Activated CD8-positive, alpha-beta memory T cell treated with anti-CD3 and anti-CD28 coated beads for 1 hour (primary cell): ENCODE measurements at places on chromosomes 5 and 9.

DNA sequence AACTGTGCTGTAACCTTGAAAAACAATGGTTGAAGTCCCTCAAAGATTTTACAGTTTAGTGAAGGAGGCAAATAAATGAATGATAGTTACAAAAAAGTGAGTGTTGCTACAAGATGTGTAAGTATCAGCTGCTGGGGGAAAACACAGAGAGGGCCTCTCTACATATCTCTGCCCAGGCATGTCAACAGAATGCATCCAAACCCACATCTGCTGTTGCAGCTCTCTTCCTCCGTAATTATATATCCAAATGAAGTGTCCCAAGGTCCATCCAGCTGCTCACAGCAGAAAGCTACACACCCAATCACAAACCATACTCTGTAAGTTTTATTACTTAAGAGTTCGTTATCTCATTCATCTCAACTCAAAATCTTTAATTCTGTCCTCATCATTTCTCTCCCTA lies 584.6 kb downstream of the ANXA1 start:
- DNase-seq = no peak

- DNase-seq = no peak
These were observed 123.7 kb upstream of the NFIB start for GRCh38 chr9:14437354-14438231.

- DNase-seq = no peak
These were observed 185.4 kb downstream of the CRB2 start for GRCh38 chr9:123541411-123541810.

- DNase-seq = no peak
These were observed 568.0 kb upstream of the KLF4 start for GRCh38 chr9:108057421-108058134.

DNA sequence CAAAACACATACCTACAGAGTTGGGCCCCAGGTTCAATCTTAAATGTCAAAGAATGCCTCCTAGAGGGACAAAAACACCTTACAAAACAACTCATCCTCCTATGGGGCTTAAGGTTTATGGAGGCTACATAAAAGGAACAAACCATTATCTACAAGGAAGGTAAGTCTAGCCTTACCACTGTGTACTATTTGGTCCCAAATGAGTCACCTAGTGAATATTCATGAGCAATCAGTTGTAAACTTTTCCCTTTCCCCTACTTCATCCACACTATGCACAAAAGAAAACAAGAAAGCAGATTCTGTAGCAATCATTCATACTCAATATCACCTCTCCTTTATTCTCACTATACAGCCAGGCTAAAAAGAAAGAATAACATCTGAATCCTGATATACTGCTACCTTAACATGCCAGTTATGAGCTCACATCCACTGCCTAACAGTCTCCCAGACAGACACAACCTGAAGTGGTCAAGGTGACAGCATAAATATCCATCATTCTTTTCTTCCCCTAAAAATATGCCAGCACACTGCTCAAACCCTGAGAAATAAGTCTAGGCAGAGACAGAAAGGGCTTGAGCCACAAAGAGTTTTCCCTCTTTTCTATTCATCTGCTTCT lies 6.2 kb downstream of the OXCT1 start:
- no peak for DNase-seq

DNA sequence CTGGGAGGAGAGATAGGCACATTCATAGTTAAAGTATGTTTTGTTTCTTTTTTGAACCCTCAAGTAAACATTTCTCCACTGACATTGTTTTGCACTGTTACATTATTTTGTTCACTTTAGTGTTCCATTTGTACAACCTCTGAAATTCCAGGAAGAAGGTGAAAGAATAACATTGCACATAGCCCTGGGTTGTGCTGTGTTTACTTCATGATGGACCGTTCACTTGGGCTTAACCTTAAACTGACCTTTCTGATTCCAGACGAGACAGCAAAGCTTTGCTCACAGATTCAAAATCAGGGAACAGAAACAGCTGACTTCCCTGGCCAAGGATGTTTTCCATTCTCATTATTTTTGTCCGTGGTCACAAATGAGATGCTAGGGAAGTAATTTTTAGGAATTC lies 42.8 kb upstream of the GDNF start:
- no peak for DNase-seq

GRCh38 chr9:107569174-107569573 lies 79.6 kb upstream of the KLF4 start:
- DNase-seq = no peak

GRCh38 chr5:153480401-153480800 lies 10.1 kb upstream of the GRIA1 start:
- DNase-seq = no peak

DNA sequence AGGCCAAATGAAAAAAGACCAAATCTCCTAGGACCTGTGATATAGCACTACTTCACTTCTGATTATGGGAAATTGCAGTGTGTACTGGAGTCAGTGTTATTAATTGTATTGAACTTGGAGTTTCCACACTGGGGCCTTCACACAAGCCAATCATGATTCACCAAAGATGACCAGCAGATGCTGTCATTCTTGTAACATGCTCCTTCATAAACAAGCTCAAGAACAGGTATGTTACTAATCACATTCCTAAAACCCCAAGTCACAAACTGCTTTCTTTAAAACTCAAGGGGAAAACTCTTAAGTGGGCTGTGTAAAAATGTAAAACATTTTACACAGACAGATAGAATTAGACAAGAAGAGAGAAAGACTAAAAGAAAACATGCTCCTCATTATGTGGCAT lies 5.6 kb downstream of the KLHL3 start:
- no peak for DNase-seq

GRCh38 chr9:89879701-89880100 lies 274.9 kb downstream of the GADD45G start:
- DNase-seq = no peak

DNA sequence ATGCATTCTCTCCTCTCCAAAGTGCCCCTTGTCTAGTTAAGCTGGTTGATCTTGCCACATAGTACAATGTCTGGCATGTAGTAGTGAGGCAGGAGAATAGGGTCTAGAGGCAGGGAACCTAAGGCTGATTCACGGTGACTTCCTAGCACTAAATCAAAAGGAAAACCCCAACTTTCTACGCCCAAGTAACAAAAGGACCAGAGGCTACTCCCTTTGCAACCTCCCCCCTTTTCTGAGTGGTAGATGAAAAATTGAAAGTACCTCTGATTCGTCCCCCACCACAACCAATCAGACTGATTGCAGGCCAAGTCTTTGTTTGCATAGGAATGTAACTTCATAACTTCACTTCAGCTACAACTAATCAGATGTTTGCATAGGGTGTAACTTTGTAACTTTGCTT lies 278.8 kb downstream of the PSAT1 start:
- DNase-seq = no peak

GRCh38 chr5:88818296-88818695 lies 64.7 kb downstream of the MEF2C start:
- DNase-seq = no peak

GRCh38 chr5:57690724-57691123 lies 208.1 kb upstream of the ACTBL2 start:
- DNase-seq = no peak

- no peak for DNase-seq
These were observed 24.5 kb downstream of the PRRC2B start for GRCh38 chr9:131418143-131419025.

- no peak for DNase-seq
These were observed at the start of gene LHFPL2 for GRCh38 chr5:78648359-78649210. Gene LHFPL2, minus strand, starts transcription at chr5:78648772. Its CDS starts 138,559 bp downstream, at chr5:78510213.

DNA sequence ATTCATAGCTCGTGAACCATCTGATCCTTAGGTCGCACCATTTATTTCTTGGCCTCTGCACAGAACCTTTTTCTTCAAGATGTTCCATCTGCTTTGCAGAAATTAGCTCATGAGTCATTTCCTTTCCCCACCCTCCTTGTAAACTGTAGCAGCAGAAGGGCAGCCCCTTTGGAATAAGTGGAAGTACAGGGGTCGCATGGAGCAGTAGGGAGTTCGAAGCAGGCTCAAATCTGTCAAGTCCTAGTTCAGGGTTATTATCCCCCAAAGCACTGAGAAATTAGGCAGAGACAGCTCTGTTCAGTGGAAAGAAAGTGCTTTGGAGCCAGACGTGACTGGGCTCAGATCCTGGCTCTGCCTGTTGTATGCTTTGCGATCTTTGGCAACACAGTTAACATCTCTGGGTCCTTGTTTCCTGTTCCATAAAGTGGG lies 84.2 kb downstream of the SGCD start:
- DNase-seq = no peak

- no peak for DNase-seq
These were observed 371.1 kb downstream of the SPOCK1 start for GRCh38 chr5:137128012-137128411.

DNA sequence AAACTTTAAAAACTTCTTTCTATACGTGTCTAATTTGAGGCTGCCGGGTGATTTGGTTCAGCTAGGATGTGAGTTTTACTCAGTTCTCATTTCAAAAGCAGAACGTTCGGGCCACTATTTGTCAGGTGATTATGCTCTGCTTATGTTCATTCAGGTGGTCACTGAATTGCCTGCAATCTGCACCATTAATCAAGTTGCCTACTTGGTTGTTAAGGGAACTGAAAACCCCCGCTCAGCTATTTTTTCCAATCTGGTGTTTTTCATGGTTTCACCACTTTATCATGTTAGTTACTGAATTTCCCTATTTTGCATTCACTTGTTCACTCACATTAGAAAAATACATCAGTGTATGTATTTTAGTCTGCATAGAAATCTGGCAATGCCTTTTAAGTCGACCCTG lies 523.0 kb downstream of the CSNK1G3 start:
- no peak for DNase-seq

- DNase-seq = no peak
These were observed 17.7 kb downstream of the MARVELD2 start for GRCh38 chr5:69432412-69433206.

DNA sequence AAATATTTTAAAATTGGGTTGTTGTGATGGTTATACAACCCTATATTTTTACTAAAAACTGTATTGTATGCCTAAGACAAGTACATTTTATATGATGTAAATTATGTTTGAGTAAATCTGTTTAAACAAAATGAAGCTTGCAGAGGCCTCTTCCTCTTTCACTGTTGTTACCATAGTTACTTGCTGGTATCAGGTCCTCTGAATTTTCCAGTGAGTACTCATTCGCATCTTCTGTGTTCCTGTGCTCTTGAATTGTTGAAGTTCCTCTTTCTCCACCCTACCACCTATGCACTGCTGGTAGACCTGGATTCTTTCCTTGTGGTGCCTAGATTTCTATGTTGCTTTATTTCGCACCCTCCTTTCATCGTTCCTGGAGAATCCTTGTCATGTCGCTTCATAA lies 938.5 kb upstream of the ACO1 start:
- DNase-seq = no peak

- no peak for DNase-seq
These were observed 122.4 kb upstream of the FGF10 start for GRCh38 chr5:44511596-44511995.

- no peak for DNase-seq
These were observed 277.5 kb upstream of the MVB12B start for GRCh38 chr9:126049088-126049487.

DNA sequence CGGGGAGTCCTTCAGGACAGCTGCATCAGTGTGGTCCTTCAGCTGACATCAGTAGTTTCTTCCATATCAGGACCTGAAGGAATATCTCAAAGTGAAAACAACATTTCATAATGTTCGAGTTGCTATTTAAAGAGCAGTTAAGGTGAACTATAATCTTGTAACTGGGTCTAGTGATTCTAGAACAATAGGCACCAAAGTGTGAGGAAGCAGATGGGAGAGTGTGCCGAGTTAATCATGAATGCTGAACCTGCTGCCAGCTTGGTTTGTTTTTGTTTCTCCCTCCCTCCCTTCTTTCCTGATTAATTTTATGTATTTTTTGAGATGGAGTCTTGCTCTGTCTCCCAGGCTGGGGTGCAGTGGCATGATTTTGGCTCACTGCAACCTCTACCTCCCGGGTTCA lies 3.6 kb upstream of the PTGR1 start:
- DNase-seq = no peak

GRCh38 chr5:139014726-139015125 lies 139.6 kb upstream of the LRRTM2 start:
- no peak for DNase-seq

DNA sequence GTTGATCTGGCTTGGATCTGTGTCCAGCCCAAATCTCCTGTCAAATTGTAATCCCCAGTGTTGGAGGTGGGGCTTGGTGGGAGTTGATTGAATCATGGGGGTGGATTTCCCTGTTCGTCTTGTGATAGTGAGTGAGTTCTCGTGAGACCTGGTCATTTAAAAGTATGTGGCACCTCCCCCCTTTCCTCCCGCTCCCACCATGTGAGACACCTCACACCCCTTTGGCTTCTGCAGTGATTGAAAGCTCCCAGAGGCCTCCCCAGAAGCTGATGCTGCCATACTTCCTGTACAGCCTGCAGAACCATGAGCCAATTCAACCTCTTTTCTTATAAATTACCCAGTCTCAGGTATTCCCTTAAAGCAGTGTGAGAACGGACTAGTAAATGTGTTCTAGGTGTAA lies 117.3 kb upstream of the PTCH1 start:
- DNase-seq = no peak

DNA sequence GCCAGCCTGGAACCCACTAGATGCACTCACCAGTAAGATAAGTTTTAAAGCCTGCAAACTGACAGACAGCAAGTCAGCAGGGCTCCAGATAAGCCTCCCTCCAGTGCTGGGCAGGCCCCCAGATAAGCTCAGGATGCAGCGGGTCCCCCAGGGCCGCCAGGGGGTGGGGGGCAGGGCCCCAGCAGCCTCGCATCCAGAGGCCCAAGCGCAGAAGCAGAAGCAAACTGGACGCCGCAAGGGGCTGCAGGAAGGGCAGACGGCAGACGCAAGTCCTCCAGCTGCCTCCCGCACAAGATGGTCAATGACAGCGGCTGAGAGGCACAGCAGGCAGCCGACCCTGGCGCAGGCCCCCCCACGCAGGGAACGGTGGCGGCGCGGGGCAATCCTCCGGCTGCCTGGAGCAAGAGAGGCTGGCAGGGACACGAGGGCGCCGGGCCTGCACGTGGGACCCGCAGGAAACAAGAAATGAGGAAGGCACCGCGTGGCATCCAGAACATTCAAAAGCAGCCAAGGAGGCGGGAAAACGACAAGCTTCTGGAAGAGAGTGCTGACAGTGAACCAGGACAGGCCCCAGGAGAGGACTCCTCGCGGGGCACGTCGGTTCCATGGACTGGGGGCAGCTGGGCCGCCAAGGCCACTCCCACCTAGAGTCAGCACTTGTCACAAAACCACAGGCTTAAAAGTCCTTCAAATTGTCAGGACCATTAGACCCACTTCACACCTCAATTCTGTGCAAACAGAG lies 49.8 kb downstream of the ROR2 start:
- no peak for DNase-seq

- DNase-seq = no peak
These were observed 7.5 kb upstream of the PFDN1 start for GRCh38 chr5:140310434-140310833.

- DNase-seq = no peak
These were observed 1.1 kb upstream of the FAM78A start for GRCh38 chr9:131277287-131277909.

- no peak for DNase-seq
These were observed 126.2 kb downstream of the MAPKAP1 start for GRCh38 chr9:125580701-125581286.

- no peak for DNase-seq
These were observed 129.1 kb upstream of the VCAN start for GRCh38 chr5:83342465-83342864.

GRCh38 chr5:57862471-57862911 lies 379.9 kb upstream of the ACTBL2 start:
- DNase-seq = no peak
